ENCODE measurements at places on chromosomes 1 and 21.

- DNase-seq = no peak
Observed at GRCh38 chr1:36420409-36420808, 22.7 kb upstream of the LSM10 start.

DNA sequence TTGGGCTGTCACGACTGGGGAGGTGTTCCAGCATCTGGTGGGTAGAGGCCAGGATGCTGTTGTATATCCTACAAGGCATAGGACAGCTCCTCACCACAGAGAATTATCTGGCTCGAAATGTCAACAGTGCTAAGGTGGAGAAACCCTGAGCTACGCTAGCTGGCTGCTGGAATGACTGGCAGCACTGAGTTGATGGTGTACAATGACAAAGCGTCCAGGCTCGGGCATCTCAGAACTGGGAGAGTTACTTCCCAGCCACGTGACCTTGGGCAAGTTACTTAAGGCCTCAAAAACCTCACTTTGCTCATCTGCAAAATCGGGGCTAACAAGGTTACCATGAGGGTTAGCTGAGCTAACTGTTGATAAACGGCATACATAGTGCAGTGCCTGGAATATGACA lies 35.4 kb downstream of the GPR161 start:
- no peak for DNase-seq

DNA sequence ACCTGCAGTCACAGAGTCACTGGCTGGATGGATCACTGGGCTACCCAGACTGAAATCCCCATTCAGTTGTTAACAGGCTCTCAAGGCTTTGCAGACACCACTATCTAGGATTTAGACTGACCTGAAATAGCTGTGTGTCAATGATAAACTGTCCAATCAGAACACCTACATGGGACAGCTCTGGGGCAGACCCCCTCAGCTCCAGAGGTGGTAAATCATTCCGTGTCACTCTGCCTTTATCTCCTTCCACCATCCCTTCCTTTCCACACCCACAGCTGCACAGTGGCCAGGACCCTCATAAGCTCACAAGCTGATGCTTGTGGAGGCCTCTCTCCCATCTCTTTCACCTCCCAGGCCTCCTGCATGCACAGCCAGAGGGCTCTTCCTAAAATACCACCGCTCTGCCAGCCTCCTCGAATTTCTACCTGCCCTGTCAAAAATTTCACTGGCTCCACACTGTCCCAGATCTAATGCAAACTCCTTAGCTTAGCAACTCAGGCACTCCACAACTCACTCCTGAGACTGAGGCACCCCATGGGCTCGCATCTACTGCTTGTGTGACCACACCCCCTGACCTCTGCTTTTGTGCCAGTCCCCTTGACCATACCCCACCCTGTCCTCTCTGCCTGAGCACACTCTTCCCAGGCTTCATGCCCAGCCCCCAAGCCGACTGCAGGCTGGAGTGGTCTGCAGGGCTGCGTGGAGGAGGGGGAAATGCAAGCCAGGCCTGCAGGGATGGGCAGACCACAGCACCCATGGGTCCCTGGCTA lies 5.8 kb downstream of the CAPZB start:
- no peak for DNase-seq

- no peak for DNase-seq
Observed at GRCh38 chr1:213689260-213689659, 298.5 kb upstream of the PROX1 start.

- DNase-seq = no peak
Observed at GRCh38 chr21:39461419-39461818, 9.6 kb downstream of the SH3BGR start.

- DNase-seq = no peak
Observed at GRCh38 chr1:30878016-30878415, 30.5 kb downstream of the SDC3 start.

DNA sequence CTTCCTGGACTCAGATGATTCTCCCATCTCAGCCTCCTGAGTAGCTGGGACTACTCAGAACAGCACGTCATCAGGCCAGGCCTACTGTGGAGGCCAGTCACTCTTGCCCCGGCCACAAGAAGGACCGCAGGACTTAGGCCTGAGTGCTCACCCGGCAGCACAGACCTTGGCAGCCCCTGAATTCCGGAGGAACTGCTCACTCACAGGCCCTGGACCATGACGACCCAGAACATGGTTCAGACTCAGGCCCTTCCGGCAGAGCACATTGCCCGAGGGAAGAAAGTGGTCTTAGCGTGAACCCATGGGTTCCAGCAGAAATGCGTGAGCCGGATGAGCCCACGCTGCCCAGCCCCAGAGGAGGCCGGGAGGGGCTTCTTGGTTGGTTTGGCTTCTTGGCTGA lies 177.3 kb upstream of the TMEM51 start:
- DNase-seq = no peak

GRCh38 chr1:210499956-210500355 lies 171.3 kb downstream of the HHAT start:
- DNase-seq = no peak

DNA sequence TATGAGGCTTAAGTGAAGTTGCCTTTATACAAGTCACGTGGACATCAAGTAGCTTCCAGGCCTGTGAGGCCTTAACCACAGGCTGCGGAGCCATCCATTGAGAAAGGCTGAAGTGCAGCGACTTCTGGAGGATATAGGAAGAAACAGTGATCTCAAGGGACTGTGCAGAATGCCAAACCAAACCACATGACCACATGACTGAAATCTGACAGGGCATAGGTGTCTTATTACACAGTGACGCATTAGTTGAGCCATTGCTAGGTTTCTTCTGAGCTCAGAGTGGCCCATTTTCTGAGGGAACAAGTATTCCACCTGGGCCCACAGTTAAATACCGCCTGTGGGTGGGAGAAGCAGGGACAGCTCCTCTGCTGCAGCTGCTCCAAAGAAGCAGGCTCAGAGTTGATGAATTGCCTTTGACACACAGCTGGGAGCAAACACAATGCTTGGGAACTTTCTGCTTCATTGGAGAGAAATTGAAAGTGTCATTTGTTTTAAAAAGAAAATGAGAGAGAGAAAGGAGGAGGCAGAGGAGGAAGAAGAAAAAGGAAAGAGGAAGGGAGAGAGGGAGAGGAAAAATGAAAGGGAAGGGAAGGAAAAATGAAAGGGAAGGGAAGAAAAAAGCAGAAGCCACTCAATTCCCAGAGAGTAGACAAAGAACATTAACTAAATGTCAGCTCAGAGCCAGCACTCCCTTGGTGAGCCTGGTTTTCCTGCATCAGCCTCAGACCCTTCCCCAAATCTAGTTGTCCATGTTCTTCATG lies 94.4 kb downstream of the COLGALT2 start:
- DNase-seq = no peak

- DNase-seq = no peak
Observed at GRCh38 chr1:163195728-163196448, 6.8 kb downstream of the RGS5 start.

- DNase-seq = no peak
Observed at GRCh38 chr1:86502721-86503405, 34.1 kb downstream of the CLCA1 start.

DNA sequence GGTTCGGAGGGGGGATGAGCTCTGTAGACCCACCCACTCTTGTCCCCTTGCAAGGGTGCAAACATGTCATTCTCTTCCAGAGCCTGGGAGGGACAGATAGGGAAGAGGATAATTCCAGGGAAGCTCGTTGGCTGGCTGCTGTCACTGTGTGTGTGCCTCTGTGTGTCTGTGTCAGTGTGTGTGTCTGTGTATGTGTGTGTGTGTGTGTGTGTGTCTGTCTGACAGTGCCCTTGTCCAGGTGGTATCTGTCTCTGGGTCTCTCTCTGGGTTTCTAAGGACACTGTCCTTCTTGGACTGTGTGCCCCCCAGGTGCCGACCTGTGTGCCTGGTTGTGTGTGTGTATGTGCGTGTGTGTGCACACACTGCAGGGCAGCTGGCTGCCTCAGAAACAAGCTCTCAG lies 90.5 kb downstream of the ACTL8 start:
- DNase-seq = no peak

GRCh38 chr1:158819461-158820443 lies 11.4 kb upstream of the MNDA start:
- peak; percentile 17 for DNase-seq

GRCh38 chr1:242128951-242129502 lies 130.1 kb upstream of the MAP1LC3C start:
- no peak for DNase-seq

DNA sequence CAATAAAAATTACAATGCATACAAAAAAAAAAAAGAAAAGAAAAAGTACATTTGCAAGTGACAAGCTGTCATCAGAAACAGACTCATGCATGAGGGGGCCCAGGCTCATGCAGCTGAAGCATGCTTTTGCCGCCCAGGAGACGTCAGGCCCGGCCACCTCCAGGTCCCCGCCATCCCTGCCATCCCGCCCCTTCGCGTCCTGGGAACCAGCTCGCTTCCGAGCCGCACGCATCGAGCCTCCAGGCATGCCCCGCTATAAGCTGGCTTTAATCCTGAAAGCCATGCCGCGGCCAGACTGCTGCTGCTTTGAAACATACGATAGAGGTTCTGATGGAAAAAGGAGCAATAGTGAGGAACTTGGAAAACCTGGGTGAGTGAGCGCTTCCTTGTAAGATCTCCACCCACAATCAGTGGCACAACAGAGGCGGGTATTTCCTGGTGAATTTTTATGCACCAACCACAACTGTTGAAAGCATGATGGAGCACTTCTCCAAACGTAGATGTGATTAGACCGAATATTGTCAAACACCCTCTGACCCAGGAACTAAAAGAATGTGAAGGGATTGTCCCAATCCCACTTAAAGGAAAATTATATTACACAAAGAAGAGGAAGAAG lies 113.7 kb downstream of the FAF1 start:
- DNase-seq = no peak

DNA sequence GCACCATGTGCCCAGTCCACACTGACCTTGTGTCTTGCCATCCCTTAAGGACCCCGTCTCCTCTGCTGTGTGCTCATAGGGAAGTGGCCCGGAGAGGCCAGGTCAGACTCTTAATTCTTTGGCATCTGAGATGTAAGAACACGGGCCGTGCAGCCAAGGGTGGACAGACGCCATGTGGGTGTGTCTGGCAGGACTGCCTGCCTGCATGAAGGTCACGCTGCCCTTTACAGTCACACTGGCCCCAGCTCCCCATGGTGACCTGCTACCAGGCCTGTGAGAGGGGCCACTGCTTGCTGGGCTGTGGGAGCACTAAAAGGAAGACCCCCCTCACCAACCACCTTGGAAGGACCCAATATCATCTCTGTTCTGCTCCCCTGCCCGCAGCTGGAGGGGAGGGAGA lies 17.7 kb downstream of the DHRS3 start:
- DNase-seq = no peak

GRCh38 chr1:78141531-78142231 lies 95.9 kb downstream of the GIPC2 start:
- no peak for DNase-seq

DNA sequence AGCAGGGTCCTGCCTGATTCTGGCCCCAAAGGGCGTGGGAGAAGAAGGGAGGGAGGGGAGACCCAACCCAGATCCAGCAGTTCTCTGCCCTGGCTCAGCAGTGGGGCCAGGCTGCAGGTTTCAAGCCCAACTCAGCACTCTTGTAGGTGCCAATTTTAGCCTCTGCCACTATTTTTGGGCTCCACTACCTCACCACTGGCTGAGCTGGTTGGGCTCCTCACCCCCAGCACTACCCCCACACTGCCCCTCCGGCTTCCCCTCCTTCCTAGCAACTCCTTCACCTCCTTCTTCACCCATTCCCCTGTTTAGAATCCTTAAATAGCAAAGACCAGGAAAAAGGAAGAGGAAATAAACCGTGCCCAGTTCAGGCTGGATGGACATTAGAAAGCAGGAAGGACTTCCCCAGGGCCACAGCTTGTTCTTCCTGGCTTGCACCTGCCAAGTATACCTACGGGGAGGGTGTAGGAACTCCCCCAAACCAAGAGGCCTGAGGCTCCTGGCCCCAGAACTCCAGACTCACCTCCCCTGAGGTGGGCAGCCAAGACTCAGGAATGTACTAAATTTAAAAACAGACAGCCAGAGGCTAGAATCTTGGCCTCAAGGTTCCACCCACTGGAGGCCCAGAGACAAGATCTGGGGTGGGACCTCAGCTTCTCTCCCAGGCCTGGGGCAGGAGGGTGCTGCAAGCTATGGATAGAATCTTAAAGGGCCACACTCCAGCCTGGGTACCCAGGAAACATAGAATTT lies 1.4 kb upstream of the ARHGEF2 start:
- no peak for DNase-seq

GRCh38 chr21:35982717-35983116 lies 77.6 kb downstream of the SETD4 start:
- no peak for DNase-seq

GRCh38 chr1:24454673-24455072 lies 39.1 kb downstream of the NIPAL3 start:
- no peak for DNase-seq

- peak; percentile 32 for DNase-seq
Observed at GRCh38 chr1:111334169-111334568, 43.5 kb downstream of the CHIA start.

GRCh38 chr1:6241887-6242740 lies 1.9 kb upstream of the HES3 start:
- no peak for DNase-seq

GRCh38 chr1:189681252-189681919 lies 796.3 kb downstream of the BRINP3 start:
- DNase-seq = no peak

Data from activated T-cell treated with anti-CD3 and anti-CD28 coated beads for 24 hours (primary cell).